ENCODE measurements at places on chromosomes 1 and 21. TPM values are rescaled to one million over a fixed set of nuclear protein-coding genes. Genes with fewer than 3 reads are reported as not detected.

FCRL2 gene
- total RNA-seq, result 0.26 TPM

WDR47 gene
- 6.1 TPM for total RNA-seq

KRTAP21-2 gene
- not detected for total RNA-seq

- DNase-seq, result no peak
- no peaks in the 10 kb centered on the region for H3K27me3 ChIP-seq
- peaks cover 3% of the 10 kb centered on the region for H3K36me3 ChIP-seq
- H3K27ac ChIP-seq, result no peak overlapping the region
These were observed 61.9 kb downstream of the EVA1C start for GRCh38 chr21:32474179-32475059.

- peak; percentile 74 for DNase-seq
- H3K27me3 ChIP-seq, result peaks cover 4% of the 10 kb centered on the region
- H3K4me1 ChIP-seq, result peaks cover 25% of the 10 kb centered on the region
- peak overlapping the region; percentile 91 for H3K27ac ChIP-seq
- H3K4me3 ChIP-seq, result peak overlapping the region; percentile 81
These were observed 65.7 kb downstream of the MAP3K7CL start for GRCh38 chr21:29195981-29196669.

SCMH1 gene
- 27.8 TPM for total RNA-seq

- peaks cover 3% of the 10 kb centered on the region for H3K27me3 ChIP-seq
- no peak overlapping the region for H3K27ac ChIP-seq
- H3K4me3 ChIP-seq, result no peak overlapping the region
- no peaks in the 10 kb centered on the region for H3K4me1 ChIP-seq
These were observed 23.5 kb downstream of the CXADR start for GRCh38 chr21:17536381-17536780.

GRCh38 chr21:41685511-41686149, 81.2 kb downstream of the RIPK4 start:
- H3K36me3 ChIP-seq, result no peaks in the 10 kb centered on the region
- no peaks in the 10 kb centered on the region for H3K4me1 ChIP-seq
- no peak overlapping the region for H3K4me3 ChIP-seq
- peaks cover 3% of the 10 kb centered on the region for H3K27me3 ChIP-seq
- DNase-seq, result no peak
